Cerebellum (tissue), 4 donors: ENCODE measurements at places on chromosomes 7 and 10.

- no peak for DNase-seq
Observed at GRCh38 chr7:42511027-42511426, 274.0 kb upstream of the GLI3 start.

DNA sequence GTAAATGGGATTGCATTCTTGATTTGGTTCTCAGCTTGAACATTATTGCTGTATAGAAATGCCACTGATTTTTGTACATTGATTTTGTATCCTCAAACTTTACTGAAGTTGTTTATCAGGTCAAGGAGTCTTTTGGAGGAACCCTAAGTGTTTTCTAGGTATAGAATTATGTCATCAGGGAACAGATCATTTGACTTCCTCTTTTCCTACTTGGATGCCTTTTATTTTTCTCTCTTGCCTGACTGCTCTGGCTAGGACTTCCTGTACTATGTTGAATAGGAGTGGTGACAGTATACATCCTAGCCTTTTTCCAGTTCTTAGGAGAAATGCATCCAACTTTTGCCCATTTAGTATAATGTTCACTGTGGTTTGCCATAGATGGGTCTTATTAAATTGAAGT lies 48.8 kb downstream of the ANXA8 start:
- DNase-seq: no peak

DNA sequence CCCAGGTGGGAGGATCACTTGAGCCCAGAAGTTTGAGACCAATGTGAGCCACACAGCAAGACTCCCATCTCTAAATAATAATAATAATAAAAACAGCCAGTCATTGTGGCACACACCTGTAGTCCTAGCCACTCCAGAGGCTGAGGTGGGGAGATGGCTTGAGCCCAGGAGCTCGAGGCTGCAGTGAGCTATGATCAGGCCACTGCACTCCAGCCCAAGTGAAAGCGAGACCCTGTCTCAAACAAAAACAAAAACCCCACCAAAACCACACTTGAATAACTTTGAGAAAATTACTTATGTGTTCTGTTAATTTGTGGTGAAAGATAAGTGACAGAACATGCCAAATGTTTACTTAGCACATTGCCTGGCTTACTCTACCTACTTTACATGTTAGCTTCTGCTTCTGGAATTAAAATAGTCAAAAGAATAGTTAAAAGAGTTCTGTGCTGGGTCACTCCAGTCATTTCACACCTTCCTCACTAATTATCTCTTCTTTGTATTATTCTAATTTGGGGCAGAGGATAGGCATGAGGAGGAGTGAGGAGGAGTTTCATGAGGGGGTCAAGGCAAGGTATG lies 9.8 kb downstream of the TMEM60 start:
- no peak for DNase-seq

DNA sequence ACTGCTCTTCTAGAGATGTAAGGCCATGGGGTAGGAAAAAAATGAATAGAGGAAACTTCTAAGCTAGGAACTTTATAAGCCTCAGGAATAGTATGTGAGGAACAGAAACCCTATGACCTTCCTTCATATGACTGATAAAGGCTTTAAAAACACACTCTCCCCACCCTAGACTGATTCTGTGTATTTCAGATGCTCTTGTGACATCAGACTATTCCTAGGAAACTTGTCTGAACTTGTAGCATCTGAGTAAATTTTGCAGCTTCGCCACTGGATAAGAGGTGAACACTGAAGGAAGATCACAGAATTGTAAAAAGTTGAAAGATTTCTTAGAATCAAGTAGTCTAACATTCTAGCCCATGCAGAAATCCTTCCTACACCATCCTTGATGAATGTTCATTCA lies 31.0 kb upstream of the CBLL1 start:
- no peak for DNase-seq

DNA sequence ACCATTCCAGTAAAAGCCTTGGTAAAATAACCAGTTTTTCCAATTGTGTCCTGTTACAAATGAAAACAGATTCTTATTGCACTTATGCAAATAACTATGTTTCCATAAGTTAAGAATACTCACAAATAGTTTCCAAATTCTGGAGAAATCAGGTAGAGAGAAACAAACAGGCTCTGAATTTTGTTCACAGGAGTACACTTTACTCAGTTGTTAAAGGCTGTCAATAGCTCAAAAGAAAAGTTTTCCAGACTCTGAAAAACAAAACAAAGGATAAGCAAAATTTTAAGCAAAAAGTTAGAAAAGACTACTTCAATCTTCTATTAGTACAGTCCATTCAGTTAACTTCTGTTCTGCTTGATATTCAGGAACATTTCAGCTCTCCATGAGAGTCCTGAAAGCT lies 32.8 kb upstream of the ZNF365 start:
- DNase-seq: no peak

DNA sequence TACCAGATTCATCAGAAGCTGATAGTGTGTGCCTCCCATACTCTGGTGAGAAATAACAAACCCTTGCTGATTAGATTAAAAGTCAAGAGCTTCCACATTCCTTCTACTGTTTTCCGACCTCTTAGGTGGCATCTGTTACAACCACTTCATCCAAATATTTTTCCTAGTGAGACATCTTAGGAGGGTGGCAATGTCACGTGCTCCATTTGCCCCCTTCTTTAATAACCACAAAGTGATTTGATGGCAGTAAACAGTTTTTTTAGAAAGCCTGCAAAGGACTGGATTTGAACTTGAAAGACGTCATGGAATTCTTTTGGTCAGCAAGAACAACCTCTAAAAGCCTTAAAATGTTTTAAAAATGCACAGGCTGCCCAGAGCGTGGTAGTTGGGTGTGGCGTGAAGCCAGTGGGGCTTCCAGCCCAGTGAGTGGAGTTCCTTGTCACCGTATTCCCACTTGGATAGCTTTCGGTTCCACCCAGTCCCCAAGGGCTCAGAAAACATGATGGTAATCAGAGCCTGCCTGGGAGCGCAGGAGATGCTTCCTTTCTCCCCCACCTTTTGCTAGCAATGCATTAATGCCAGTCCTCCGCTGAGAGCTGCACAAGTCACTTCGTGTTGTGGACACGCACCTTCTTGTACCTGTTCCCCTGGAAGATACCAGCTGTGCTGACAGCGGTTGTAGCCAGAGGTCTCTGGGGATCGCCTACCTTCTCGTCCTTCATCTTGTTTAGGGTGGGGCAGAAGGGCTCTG lies 256.4 kb downstream of the KIAA1217 start:
- no peak for DNase-seq

DNA sequence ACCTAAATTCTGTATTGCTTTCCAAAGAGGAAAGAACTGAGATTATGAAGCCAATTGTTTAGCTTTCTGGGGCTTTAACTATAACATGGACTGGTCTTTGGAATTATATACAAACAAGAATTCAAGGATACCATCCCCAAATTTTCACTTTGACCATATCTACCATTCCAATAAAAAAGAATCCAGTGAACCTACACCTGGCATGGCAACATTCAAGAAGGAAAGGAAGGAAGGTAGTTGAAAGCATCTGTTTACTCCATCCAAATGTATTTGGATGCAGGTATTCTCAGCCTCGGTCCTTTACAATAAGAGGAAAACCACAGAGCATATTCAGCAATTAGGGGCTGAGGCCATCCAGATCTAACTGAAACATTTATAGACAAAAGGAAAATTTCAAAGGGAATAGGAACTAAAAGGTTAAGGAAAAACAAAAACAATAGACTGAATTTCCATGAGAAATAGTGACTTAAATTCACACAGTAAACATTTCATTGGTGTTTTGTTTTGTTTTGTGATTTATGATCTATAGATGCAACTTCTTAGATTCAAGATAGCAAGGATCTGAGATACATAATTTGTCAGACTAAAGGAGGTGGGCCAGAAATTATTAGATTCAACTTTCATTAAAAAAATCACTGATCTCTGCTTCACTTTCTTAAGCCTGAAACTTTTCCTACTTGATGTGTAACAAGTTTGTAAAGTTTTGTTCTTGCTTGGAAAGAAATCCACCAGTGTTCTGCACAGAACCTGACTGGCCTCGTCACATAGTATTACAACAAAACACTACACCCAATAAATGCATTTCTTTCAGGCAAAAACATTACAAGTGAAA lies 12.7 kb downstream of the SKIDA1 start:
- no peak for DNase-seq
